ENCODE measurements at places on chromosomes 2 and 18.

GRCh38 chr2:9657083-9657482 is 26.3 kb upstream of the YWHAQ start:
- DNase-seq, result no peak

DNA sequence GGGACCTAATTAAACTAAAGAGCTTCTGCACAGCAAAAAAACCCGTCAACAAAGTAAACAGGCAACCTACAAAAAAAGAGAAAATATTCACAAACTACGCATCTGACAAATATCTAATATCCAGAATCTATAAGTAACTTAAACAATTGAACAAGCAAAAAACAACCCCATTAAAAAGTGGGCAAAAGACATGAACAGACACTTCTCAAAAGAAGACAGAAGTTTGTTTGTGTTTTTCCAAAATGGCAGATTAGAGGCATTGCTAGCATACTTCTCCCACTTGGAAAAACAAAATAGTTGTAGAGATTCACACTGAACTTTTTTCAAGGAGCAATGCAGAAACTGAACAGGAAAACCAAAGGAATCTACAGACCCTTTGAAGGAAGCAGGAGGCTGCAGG is 37.6 kb downstream of the FLACC1 start:
- DNase-seq, result no peak

- DNase-seq, result no peak
Measured at GRCh38 chr2:30237239-30237965, 6.1 kb downstream of the LBH start.

- no peak for DNase-seq
Measured at GRCh38 chr2:134253804-134254203, at the start of gene MGAT5. MGAT5 (plus strand) TSS chr2:134254072; CDS start chr2:134254404, 332 bp downstream.

DNA sequence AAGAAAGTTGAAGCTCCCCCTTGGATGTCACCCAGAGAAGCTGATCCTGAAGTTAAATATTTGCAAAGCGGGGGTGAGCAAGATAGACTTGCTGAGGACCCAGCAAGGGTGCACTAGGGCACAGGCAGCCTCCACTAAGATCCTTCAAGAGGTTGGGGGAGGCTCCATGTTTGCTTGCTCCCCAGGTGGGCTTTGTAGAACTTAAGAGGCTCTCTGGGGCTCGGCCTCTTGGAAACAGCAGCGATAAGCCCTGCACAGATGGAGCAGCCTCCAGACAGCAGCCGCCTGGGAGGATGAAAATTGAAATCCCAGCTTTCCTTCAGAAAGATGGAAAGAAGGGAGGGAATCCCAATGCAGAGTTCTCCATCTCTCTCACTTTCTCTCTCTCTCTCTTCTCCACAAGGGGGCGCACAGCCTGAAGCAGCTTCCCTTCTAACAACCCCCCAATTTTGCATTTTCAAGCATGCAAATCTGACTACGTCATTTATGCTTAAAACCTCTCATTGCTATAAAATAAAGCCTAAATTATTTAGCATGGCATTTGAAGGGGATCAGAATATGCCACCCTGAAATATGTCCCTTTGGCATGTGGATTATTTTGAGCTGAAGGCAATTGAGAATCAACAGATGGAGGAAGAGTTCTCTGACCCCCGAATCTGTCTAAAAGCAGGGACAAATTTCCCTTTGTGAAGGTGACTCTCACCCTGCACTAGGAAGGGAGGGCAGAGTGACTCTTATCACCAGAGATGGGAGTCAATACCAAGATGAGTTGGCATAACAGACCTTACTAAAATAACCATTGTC is 185.7 kb upstream of the KLHL29 start:
- DNase-seq, result no peak

DNA sequence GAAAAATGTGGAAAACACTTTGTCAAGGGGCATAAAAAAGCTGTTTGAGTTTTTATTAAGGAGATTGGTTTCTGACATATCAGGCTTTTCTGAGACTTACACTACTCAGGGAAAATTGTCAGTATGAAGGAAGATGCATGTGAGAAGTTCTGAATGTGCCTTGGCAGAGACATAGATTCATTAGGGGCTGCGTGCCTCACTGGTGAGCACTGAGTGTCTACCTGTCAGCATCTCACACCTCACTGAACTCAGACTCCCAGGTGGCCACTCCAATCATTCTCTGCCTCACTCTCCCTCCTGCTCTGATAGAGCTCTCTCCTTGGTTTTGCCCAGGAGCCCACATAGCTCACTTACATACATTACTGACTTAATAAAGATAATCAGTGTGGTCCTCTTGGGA is 372.6 kb downstream of the LRRTM4 start:
- DNase-seq, result no peak

GRCh38 chr2:204604061-204604460 is 58.8 kb downstream of the PARD3B start:
- DNase-seq, result no peak

DNA sequence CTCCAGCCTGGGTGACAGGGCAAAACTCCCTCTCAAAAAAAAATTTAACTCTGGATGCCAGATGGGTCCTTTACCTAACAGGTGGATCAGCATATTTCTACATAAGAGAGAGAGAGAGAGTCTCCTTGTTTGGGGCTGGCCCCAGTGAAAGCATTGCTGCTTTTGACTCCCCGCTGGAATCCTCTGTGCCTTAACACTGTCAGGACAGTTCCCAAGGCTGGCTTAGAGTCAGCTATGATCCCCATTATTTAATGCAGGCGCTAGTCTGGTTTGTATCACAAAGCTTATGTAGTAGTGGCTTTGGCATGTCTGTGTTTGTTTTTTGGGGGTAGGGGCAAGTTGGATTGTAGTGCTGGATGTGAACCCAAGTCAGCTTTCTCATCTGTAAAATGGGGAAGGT is 9.4 kb downstream of the INPP4A start:
- DNase-seq, result no peak

- no peak for DNase-seq
Measured at GRCh38 chr2:18061717-18062116, 183.2 kb downstream of the KCNS3 start.

- DNase-seq, result no peak
Measured at GRCh38 chr2:53751728-53752127, 15.9 kb upstream of the CHAC2 start.

DNA sequence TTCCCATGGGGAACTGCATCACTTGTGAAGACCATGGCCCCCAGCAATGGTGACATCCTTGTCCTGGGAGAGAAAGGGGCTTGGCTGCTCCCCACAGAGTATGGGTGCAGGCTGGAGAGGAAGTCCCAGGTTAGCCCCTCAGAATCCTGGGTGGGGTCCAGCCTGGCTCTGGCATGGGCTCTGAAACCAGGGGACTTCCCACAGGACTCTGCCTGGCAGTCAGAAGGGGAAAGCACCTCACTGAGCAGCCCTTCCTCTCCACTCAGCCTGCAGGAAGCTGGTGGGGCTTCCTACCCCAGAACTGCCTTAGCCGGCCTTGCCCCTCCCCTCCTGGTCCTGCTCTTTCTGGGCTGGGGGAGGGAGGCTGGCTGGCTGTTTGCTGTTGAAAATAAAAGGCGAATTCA is 3.7 kb downstream of the NEURL3 start:
- DNase-seq, result no peak

DNA sequence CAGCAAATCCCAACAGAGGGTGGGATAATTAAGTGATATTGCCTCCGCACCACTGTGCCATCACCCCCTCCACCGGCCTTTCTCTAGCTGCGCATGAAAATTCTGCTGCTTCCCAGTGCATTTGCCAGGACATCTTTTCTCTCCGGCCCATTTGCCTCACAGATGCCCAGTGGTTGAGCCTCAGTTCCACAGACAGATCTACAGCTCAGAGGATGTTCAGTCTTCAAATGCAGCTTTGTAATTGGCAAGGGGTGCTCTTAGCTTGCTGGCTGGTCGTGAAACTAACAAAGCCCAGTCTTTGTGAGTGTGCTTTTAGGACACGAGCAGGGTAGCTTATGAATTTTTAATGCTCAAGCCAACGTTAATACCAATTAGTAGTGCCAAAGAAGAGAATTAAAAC is 253.3 kb upstream of the REV1 start:
- DNase-seq, result no peak

DNA sequence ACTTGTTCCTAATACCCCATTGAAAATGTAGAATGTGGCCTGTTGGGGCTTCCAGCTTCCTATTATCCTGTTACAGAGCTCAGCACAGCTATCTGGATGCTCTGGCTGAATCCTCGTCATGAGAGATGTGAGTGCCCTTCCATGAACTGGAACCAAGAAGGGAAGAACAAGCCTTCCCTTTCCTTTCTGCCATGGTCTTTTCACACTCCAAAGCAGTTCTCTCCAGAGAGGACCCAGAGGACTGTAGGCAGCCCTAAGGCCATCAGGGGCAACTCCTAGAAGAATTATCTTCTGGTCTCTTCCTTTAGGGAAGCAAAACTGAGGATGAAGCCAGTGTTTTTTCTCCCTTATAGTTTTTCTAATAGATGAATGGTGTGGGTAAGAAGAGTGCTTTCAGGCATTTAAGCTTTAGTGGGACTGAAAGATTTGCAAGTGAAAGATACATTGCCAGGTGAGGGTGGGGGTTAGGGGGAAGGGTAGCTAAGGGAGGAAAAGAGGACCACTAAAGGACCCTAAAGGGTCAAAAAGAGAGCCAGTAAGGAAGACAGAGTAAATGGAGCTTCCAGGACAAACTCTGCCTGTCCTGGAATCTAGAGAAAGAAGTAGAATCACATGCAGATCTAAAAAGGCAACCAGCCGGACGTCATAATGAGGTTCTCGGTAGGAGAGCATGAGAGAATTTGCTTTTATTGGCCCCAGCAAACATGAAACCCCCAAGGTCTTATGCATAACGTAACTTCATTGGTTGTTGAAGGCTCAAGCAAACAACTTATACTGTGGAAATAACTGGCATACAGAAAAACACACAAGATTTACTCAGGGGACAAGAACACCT is 12.4 kb upstream of the XPO1 start:
- DNase-seq, result no peak

DNA sequence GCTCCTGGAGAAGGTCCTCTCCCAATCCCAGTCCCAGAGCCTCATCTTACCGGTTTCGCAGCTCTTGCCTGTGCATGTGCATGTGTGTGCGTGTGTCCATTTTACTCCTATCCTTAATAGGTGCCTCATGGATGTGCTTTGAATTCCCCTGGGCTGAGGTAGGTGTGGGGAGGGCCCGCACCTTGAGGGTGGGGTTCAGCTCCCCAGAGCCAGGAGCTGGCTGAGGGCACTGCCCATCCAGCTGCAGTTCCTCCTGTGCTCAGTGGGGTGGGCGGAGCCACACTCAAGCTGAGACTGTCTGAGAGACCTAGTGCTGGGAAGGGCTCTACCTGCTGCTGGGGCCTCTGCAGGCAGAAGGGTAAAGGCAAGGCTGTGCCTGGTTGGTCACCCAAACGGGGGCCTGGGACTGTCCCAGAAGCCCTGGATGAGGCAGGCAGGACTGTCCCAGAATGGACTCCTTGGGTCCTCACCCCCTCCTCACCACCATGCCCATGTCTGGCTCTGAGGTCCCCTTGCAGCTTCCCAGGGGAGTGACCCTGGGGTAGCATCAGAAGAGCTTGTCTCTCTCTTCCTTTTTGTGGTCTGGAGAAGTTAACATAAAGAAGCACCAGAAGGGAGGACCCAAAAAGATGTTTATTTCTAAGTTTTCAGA is 8.9 kb downstream of the GDF7 start:
- no peak for DNase-seq

GRCh38 chr2:96308248-96308647 is 2.9 kb upstream of the SNRNP200 start:
- DNase-seq, result no peak

- DNase-seq, result no peak
Measured at GRCh38 chr2:151908204-151908882, 80.1 kb upstream of the ARL5A start.

DNA sequence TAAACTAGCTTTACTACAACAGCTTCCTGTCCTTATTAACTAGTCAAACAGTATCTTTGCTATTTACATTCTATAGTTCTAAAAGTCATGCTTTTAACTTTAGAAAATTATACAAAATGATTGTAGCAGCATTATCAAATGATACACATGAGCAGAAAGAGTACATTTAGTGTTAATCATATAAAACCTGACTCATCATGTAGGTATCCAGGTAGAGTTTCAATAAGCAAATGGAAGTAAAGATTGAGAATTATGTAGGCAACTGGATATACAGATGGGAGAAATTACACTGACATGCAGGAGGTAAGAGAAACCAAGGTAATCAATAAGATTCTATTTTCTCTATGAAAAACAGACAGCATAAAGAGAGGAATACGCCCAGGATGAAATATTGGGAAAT is 33.8 kb downstream of the TRIP12 start:
- no peak for DNase-seq

GRCh38 chr2:134758633-134759032 is 39.8 kb upstream of the TMEM163 start:
- DNase-seq, result no peak

GRCh38 chr2:43001787-43002468 is 209.5 kb upstream of the HAAO start:
- DNase-seq, result no peak

DNA sequence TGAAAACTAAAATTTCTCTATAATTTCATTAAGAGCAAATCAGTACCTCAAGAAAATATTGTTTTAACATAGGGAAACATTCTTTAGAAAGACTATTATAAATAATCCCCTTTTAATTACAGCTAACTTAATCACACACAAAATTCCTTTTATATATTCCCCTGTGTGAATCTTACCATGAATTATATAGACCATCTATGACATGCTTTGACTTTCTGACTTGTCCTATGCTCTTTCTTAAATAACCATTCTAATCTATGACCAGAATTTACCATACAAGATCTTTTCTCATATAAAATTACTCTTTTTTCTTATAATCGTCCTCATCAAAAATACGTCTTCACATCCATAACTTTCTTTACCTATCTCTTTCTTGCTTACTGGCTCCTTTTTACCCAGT is 824.2 kb upstream of the FAM98A start:
- DNase-seq, result no peak

DNA sequence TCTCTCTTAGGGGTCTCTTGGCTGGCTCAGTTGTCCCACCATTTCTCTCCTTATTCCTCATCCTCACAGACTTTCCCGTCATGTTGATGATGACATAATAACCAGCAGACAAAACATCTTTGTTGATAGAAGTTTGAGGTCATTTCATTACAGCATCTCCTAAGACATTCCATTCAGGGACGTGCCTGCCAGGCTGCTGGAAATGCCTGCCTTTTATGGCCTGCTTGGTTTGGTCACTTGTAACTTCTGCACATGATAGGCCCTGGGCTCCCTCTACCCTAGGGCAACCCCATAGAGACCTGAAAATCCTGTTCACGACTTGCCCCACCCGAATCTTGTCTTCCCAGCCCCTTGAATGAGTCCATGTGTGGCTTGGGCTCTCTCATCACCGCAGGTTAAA is 81.7 kb downstream of the SDC1 start:
- DNase-seq, result no peak

GRCh38 chr2:64946769-64947247 is 42.4 kb upstream of the SLC1A4 start:
- DNase-seq, result no peak

- DNase-seq, result no peak
Measured at GRCh38 chr18:6606411-6607085, 123.0 kb upstream of the ARHGAP28 start.

DNA sequence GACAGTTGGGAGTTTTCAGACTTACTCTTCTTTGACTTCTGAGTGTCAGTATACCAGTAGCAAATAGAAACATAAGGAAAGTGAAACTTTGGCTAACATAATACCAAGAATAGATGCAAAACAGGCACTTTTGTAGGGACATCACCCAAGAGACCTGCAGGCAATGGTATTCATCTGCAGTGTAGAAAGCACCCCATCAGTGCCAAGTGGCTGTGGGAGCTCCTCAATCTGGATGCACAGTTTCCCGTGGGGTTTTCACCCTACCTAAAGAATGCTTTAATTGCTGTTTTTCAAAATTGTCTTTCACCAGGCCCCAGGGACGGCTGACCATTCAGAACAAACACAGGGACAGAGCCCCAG is 96.6 kb upstream of the GPR45 start:
- no peak for DNase-seq

- no peak for DNase-seq
Measured at GRCh38 chr2:189542145-189542882, 38.3 kb downstream of the SLC40A1 start.

All from NCI-H1417 treated with DMSO at 0.1 percent for 48 hours (cell line).